ENCODE measurements at places on chromosomes 5 and 9.

DNA sequence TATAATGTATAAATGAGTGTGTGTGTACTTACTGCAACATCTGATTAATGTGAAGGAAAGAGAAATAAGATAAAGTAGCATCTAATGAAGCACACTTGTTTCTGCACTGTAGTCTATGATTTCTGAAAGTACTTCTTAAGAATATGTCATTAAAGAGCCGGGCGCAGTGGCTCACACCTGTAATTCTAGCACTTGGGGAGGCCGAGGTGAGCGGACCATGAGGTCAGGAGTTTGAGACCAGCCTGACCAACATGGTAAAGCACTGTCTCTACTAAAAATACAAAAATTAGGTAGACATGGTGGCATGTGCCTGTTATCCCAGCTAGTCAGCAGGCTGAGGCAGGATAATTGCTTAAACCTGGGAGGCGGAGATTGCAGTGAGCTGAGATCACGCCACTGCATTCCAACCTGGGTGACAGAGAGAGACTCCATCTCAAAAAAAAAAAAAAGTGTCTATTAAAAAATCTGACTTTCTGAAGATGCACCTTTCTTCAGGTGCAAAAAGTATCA, 556.9 kb downstream of the PTPRD start:
- no peak for DNase-seq

- peak; percentile 10 for DNase-seq
Observed at GRCh38 chr5:86880785-86881492, 263.2 kb downstream of the COX7C start.

- no peak for DNase-seq
Observed at GRCh38 chr5:14767053-14767452, 102.5 kb downstream of the OTULIN start.

DNA sequence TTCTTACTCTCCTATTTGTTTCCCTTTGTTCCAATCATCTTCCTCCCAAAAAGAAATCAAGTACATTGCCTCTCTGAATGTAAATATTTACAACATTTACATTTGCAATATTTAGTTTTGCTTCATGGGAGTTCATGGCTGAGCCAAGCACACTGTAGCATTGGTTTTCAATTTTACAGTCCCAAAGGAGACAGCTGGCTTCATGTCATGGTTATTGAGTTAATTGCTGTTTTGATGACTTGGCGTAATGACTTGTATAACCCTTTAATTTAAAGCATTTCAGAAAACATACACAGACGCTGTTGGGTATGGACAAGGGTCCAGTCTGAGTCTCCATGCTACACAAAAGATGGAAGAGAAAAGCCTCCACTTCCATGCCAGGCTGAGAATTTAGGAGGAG, 25.6 kb upstream of the VLDLR start:
- no peak for DNase-seq

- DNase-seq: no peak
Observed at GRCh38 chr5:58382131-58382534, 77.8 kb downstream of the PLK2 start.

- no peak for DNase-seq
Observed at GRCh38 chr5:110333384-110333783, 393.1 kb downstream of the TMEM232 start.

DNA sequence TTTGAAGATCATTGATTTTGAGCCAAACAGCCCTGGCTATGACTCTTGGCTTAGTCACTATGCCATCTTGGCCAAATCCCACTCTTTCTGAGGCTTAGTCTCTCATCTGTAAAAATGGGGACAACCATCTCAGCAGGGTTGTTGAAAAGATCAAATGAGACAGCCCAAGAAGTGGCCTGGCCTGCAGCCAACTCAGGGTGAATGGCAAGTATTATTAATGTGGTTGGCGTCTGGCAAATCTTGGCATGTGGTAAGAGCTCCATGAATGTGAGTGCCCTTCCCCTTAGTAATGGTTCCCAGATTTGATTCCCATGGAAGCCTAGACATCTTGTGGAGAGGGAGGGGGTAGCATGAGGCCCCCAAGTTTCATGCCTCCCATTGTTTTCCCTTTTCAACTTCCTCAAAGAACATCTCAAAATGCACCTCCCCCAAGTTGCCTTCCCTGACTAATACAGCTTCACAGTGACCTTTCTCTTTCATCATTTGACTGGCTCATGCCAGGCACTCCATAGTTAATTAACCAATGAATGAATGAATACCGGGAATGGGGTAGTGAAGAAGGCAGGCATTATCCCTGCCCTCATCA, 11.8 kb upstream of the TGFBI start:
- no peak for DNase-seq

DNA sequence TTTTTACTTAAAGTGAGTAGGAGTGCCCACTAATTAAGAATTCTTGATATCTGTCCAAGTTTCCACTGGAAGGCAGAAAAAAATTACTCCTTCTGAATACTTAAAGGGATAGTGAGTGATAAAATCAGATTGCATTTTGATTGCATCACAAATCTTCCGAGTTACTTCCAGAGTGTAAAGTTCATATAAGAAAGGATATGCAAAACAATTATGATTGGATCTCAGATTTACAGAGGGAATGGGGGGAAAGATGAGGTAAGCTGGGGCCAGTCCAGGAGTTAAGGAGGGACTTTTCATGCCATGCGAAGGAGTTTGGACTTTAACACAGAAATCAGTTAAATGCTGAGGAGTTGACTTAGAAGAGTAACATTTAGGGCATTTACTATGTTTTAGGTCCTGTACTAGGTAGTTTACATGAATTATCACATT, 9.3 kb upstream of the RNF145 start:
- no peak for DNase-seq

DNA sequence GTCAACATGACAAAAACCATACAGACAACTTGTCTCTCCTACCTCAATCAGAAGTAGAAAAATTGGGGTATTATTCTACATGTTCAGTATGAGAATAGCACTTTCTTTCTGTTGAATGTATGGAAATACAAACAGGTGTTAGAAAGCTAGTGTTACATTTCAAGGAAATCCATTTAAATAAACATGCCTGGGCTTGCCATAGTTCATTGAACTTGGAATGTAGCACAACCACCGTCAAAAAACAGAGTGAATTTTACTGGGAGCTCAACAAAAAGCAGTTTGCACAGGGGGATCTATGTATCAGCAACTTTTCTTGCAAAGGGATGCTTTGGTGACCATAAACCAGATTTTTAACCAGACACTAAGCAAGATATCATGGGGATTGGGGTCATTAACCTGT, 307.9 kb upstream of the SMARCA2 start:
- no peak for DNase-seq

DNA sequence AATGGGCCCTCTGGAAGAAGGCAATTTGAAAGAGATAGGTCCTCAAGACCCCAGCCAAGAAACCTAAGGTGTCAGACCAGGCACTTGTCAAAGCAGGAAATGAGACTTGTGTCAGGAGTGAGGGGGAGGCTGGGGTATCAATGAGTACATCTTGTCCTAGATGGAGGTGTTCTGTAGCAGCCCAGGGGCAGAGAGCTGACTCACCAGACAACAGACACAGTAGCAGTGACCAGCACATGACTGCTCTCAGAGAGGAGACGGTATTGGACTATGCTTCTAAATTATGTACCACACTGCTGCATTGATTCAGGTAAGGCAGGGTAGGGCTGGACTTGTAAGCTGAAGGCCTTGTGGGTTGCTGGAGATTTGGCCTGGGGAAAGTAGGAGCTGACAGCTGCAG, 551.2 kb upstream of the KLF4 start:
- no peak for DNase-seq

DNA sequence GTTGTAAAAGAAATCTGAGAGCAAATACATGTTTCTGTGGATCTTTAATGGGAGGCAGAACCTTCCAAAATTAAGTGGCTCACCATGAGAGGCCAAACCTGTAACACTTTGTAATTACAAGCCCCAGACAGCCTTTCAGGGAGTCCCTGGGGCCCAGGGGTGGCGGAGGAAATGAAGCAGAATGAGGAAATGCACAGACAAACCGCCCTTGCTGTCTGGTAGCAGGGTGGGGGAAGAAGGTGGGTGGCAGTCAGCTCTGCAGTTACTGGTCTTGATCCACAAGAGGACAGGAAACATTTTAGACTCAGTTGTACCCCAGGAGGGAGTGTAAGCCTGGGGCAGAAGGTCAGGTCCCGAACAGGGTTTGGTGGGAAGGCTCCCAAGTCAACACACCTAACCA, 6.5 kb downstream of the ARL14EPL start:
- no peak for DNase-seq

DNA sequence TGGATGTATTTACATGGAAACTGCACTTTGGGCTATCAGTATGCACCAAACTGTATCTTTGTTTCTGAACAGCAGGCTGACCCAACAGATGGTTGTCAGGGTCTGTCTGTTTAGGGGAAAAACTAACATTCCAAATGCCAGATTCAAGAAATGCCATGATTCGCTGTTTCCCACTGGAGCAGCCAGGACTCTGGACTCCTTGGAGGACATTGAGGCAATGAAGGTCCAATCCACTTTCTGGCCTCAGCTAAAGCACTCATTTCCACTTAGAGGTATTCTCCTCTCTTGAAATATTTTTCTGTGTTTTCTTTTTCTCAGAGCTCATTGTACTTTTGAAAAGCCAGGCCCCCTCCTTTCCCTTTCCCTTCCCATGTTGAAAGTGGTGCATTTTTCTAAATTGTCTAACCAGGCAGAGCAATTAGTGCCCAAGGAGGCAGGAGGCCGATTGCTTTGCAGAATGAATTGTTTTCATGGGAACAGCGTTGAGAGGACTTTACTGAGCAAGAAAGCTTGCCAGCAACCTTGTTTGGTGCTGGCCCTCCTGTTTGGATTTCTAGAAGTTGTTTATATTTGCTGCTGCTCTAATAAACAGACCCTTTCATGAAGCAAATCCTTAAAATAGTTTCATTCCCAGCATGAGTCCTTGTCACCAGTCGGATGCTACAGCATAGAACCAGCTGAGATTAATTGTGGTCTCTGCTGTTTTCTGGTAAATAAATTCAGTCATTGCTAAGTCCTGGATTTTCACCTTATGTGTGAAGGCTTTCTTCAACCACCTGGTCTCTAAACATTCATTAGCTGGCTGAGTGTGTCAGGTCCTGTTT, 132.8 kb upstream of the TAF11L2 start:
- no peak for DNase-seq

DNA sequence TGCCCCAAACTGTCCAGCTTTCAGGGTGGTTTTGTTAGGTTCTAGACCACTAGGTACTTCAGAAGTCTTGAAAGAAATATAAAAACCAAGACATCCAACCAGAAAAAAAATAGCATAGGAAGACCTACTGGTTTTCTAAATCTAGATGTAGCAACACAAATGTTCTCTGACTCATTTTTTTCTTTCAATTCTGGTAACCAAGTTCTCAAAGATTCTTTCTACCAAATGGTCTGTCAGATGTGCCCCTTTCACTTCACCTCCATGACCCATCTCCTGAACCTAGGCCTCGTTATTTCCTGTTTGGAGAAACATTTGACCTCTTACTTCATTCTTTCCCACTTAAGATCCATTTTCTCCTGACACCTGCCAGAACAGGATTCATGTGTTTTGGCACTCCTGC, 355.3 kb downstream of the KIAA0825 start:
- DNase-seq: no peak

DNA sequence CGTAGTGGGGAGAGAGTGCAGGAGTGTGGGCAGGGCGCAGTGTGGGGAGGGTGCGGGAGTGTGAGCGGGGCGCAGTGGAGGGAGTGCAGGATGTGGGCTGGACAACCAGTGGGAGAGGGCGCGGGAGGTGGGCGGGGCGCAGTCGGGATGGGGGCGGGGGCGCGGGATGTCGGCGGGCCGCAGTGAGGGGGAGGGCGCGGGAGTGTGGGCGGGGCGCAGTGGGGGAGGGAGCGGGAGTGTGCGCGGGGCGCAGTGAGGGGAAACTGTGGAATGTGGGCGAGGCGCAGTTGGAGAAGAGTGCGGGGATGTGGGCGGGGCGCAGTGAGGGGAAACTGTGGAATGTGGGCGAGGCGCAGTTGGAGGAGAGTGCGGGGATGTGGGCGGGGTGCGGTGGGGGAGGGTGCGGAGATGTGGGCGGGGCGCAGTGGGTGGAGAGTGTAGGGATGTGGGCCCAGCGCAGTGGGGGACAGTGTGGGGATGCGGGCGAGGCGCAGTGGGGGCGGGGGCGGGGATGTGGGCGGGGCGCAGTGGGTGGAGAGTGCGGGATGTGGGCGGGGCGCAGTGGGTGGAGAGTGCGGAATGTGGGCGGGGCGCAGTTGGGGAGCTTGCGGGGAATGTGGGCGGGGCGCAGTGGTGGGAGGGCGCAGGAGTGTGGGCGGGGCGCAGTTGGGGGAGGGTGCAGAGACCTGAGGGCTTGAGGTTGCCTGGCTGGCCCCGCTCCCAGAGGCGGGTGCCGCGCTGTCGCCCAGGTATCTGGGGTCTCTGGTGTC, at the start of gene NXNL2:
NXNL2 (plus strand) TSS at position 723 of the 770 bp plus-strand sequence. CDS start 257 bp downstream, outside the sequence.
- DNase-seq: peak; percentile 77

- DNase-seq: no peak
Observed at GRCh38 chr5:146753641-146754040, 124.9 kb downstream of the PPP2R2B start.

DNA sequence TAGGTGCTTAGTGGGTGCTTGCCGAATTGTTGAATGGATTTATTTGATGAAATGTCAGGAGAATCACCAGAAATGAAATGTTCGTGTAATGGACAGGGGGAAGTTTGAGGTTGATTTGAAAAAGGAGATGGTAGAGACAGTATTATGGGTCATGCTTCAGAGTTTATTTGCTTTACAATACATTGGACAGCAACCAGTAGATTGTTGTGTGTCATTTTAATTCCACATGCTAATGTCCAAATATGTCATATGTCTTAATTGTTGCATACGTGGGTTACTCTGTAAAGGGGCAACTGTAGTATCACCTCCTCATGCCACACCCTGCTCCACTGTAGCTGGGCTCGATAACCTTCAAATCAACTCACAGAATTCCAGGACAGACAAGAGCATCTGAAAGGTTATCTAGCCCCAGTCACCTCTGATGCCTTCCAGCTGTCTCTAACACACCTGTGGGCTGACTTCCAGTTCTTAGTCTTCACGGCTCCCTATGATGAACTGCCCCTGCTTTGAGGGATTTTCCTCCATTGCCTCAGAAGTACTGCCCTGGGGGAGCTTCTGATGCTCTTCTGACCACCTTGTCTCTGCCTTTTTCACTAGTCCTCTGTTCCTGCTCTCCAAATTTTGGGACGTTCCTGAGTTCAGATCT, 1.7 kb downstream of the PDCD1LG2 start:
- DNase-seq: no peak

GRCh38 chr9:129442803-129443511, 177.9 kb downstream of the C9orf50 start:
- no peak for DNase-seq

DNA sequence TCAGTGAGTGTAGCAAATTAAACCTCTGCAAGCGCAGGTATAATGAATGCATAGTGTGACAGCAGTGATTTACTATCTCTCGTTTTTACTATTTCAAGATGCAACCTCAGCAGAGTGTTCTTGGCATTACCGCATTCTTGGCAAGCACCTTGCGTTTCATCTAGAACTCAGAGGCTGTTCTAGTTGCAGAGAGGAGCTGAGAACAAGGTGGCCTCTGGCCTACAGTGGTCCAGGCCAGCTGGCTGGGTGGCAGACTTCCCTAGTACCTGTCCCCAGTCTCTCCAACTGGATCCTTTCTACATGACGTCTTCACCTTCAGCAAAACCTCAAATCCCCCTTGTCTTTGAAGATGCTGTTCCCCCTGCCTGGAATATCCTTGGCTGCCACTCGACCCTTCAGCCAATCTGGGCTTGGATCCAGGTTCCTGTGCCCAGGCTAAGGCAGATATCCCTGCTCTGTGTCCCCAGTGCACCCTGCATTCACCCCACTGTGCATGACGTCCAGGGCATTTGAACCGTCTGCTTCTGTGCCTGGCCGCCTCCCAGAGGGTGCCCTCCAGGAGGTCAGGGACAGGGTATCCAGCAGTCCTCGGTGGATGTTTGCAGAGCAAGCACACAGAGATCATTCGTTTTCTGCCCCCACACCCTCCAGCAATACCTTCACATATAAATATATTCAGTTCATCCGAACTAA, 120.4 kb upstream of the CPEB4 start:
- DNase-seq: no peak
